ENCODE measurements at places on chromosomes 7 and 10.

GRCh38 chr10:5334196-5334880 lies 30.4 kb upstream of the UCN3 start:
- DNase-seq: no peak

GRCh38 chr10:97601268-97602215 lies 12.0 kb downstream of the C10orf62 start:
- peak; percentile 42 for DNase-seq

DNA sequence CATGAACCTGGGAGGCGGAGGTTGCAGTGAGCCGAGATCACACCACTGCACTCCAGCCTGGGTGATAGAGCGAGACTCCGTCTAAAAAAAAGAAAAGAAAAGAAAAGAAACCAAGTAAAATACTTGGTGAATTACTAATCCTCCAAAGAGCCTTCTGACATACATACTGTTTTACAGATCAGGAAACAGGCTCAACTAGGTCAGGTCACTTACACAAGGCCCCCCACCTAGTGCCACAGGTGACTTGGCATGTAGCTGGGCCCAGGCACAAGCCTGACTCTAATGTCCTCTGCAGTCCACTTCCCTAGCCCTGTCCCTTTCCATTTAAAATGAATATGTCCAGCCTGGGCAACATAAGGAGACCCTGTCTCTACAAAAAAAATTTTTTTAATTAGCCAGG lies 157.0 kb downstream of the TPST1 start:
- DNase-seq: no peak

DNA sequence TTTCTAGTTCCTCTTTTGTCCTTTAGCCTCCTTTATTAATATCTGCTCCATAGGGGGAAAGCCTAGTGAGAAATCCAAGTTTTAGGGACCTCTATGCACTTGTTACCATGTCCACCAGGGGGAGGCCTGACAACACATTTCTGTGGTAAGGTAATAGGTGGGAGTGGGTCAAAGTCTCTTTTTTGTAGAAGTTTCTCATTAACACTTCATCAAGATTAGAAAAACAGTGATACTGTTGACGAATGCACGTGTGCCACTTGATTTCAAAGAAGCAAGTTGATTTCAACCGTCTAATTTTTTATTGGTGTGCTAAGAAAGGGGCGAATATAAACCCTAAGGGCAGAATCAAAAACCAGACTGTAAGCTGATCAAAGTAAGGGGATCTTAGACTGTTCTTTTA lies 30.6 kb downstream of the CISD1 start:
- DNase-seq: peak; percentile 13

- DNase-seq: no peak
Observed at GRCh38 chr7:128040205-128040604, 9.0 kb upstream of the LRRC4 start.

DNA sequence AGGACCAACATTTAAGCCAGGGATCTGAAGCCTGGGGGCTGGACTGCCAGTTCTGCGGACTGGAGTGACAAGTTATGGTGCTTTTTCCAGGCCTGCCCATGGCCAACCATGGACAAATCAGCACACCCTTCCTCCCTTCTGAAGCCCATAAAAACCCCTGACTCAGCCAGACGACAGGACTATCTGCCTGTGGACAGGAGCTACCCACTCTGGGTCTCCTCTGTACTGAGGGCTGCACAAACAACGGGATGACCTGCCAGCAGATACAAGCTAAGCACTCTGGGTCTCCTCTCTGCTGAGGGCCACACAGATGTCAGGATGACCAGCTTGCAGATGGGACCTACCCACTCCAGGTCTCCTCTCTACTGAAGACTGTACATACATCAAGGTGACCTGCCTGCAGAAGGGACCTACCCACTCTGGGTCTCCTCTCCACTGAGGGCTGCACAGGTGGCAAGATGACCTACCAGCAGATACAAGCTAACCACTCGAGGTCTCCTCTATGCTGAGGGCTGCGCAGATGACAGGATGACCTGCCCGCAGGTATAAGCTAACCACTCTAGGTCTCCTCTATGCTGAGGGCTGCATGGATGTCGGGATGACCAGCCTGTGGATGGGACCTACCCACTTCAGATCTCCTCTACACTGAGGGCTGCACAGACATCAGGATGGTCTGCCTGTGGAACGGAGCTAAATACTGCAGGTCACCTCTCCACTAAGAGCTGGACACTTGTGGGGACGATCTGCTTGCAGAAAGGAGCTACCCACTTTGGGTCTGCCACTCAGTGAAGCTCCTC lies 110.1 kb upstream of the GPR22 start:
- DNase-seq: no peak

GRCh38 chr10:16799621-16800020 lies 17.6 kb downstream of the RSU1 start:
- DNase-seq: no peak

DNA sequence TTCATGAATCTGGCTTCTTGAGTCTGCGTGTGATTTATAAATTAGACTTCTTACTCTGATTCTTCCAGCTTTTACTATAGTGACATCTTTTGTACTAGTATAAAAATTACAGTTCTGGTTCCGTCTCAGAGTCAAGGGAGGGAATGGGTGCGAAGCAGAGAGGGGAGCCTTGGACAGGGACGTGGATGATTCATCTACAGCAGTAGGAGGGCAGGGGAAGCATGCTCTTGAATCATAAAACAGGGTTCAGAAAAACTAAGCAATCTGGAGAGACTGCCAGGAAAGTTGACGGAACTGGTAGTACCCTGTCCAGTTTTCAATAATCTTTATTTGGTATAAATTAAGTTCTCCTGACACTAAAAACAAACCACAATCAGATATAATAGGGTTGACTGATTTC lies 58.1 kb downstream of the ITGA8 start:
- DNase-seq: no peak

- DNase-seq: no peak
Observed at GRCh38 chr7:15461576-15461975, 100.2 kb downstream of the AGMO start.

GRCh38 chr10:97494863-97495506 lies 3.2 kb downstream of the MMS19 start:
- no peak for DNase-seq

- no peak for DNase-seq
Observed at GRCh38 chr10:124341768-124342135, 77.0 kb downstream of the OAT start.

- no peak for DNase-seq
Observed at GRCh38 chr7:27663989-27664331, 1.3 kb upstream of the HIBADH start.

DNA sequence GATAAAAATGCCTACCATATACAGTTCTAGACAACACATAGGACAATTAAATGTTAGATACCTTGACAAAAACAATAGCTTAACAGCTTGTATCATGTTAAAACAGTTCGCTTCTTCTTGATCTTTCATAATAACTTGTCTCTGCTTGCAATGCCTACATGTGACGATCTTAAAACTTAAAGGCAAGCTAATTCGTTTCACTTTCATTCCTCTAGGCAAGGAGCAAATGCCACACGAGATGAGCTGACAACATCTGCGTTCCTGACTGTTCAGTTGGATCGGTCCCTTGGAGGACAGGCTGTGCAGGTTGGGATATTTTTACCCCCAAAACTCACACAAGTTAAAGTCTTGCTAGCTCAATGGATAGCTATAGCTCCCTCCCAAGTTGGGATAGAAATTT lies 51.6 kb upstream of the ARL4A start:
- no peak for DNase-seq

DNA sequence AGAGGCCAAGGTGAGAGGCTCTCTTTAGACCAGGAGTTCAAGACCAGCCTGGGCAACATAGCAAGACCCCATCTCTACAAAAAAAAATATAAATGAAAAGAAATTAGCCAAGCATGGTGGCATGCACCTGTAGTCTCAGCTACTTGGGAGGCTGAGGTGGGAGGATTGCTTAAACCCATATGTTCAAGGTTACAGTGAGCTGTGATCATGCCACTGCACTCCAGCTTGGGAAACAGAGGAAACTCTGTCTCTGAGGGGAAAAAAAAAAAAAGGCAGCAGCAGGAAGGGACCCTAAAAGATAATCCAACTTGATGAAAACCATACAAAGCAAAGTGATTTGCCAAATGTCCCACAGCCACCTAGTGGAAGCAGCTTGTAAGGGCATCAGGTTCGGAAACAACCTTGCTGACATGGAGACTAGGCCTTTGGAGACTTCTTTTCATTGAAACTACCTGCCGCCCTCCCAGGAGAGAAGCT lies 15.6 kb upstream of the PBLD start:
- DNase-seq: no peak

DNA sequence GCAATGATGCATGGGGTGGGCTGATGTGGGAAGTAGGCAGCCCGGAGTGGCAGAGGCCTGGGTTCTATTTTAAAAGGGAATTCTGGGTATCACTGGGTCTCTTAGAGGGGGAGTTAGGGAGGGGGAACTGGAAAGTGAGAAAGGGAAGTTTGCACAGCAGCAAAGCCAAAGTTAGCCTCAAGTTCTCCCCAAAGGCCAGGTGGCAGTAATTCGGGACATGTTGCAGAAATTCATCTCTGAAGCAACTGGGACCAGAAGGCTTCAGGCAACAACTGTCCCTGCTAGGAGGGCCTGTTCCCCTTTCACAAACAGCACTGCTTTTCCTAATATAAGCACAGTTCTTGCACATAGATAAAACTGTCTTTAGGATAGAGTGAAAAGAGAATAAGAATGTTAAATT lies 67.4 kb downstream of the NOD1 start:
- no peak for DNase-seq

GRCh38 chr7:112447406-112447805 lies 2.9 kb upstream of the IFRD1 start:
- no peak for DNase-seq

- no peak for DNase-seq
Observed at GRCh38 chr7:33792041-33792440, 113.3 kb upstream of the BMPER start.

DNA sequence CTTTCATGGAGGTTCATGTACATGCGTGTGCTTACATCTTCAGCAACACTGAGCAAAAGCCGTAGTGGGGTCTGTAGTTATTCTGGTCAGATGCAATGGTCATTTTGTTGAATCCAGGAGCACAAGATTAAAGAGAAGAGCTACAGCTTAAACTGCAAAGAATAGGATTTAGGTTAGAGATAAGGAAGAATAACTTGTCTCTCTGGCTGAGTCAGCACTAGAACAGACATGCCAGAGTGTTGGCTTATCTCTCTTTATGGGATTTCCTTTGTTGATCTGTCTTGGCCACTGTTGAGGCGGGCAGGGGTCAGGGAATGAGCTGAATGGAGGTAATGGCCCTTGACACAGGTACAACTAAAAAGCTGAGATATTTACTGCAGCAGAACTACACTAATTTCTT lies 473.5 kb downstream of the CCSER2 start:
- no peak for DNase-seq

DNA sequence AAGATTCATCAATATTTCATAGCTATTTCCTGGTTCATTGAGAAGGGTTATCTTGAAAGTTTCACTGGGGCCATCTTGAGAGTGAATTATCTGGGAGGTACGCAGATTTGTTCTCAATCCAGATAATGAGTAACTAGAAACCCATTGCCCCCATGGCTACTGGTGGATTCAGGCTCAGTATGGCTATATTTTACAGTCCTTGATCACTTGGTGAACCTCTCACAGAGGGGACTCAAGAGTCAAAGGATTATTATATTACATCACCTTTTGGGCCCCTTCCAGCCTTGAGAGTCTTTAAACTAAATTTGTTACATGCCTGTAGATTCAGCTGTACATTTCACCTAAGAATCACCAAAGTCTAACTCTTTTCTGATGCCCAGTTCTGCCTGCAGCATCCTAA lies 11.6 kb downstream of the NKX2-3 start:
- DNase-seq: no peak

GRCh38 chr10:102744374-102745051 lies 765 bp downstream of the WBP1L start:
- DNase-seq: peak; percentile 26

GRCh38 chr7:37083311-37084096 lies 359.2 kb upstream of the AOAH start:
- DNase-seq: peak; percentile 20

- DNase-seq: no peak
Observed at GRCh38 chr7:37782166-37782565, 66.2 kb upstream of the NME8 start.

- DNase-seq: no peak
Observed at GRCh38 chr7:83475420-83475819, 173.5 kb downstream of the SEMA3E start.

- DNase-seq: no peak
Observed at GRCh38 chr7:158394936-158395335, 192.7 kb downstream of the PTPRN2 start.

DNA sequence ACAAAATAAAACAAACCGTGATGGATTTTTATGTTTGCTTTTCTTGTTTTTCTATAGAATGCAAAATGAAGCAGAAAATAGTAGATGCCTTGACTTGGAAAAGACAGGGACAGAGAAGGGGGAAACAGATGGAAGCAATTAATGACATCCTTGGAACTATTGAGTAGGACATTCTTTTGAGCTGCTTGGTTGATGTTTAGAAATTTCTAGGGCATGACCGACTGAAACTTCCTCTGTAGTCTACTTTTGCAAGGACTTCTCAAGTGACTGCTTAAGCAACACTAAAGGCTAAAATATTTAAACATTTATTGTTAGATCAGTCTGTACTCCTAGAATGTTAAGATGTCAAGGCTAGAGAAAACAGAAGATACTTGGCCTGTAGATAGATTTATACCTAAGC lies 49.4 kb downstream of the VCL start:
- no peak for DNase-seq

DNA sequence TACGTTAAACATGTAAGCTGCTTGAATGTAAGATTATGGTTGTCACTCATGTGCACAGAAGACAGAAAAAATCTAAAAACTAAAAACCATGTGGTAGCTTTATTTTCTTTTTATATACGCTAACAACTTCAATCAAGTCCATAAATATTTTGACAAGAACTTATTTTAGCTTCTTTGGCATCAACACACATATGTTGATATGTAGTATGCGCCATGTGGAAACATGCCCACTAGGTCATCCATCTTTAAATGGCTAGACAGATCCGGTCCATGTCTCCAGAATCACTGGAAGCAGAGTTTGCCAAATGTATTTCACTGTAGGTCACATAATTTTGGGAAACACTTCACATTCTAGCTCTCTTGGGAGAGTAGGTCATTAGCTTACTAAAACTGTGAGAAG lies 261.5 kb upstream of the IMMP2L start:
- DNase-seq: no peak

GRCh38 chr7:88888684-88889083 lies 93.1 kb upstream of the TEX47 start:
- DNase-seq: no peak

GRCh38 chr10:29379208-29379607 lies 90.3 kb downstream of the LYZL1 start:
- DNase-seq: no peak
